HCT116 (cell line): ENCODE measurements at places on chromosomes 6 and 20. TPM values are rescaled to one million over a fixed set of nuclear protein-coding genes. Genes with fewer than 3 reads are reported as not detected.

DNA sequence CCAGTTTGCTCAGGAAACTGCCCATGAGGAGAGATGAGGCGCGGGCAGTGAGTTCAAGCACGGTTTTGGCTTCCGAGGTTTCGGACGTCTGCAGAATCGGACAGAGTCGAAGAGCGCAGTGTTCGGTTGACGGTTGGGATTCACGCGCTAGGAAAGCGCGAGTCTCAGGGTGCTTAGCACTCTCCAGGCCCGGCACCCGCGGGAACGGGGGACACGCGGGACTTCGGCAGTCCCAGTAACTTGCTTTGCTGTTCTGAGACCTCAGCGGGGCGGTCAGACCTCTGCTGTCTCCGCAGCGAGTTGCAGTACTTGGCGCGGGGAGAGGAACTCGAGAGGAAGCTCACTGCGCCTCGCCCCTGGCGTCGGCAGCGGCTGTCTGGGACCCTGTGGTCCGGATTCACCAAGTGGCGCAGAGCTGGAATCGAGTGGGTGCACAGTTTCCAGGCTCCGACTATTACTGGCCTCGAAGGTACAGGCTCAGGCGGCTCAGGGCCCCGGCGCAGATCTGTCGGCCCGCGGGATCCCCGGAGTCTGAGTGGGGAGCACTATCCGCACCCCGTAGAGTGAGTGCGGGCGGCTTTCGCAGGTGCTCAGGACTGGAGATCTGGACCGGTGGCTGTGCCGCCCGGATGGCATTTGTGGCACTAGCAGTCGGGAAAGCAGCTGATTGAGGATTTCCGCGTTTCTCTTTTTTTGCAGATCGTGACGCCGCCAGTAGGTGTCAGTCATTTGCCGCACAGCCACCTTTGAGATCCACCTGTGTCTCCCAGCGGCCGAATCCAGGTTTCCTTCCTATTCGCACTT lies at the start of gene POM121L2:
Gene POM121L2 (minus strand): TSS at position 128 of the 804 bp plus-strand sequence. CDS start 103 bp downstream, at position 25.
- H3K4me1 ChIP-seq: no peaks in the 10 kb centered on the region
- no peak within 1 kb of the TSS for H3K27ac ChIP-seq
- H3K27me3 ChIP-seq: no peaks in the 10 kb centered on the region
- no peaks in the 10 kb centered on the region for H3K36me3 ChIP-seq
- DNase-seq: no peak

DNA sequence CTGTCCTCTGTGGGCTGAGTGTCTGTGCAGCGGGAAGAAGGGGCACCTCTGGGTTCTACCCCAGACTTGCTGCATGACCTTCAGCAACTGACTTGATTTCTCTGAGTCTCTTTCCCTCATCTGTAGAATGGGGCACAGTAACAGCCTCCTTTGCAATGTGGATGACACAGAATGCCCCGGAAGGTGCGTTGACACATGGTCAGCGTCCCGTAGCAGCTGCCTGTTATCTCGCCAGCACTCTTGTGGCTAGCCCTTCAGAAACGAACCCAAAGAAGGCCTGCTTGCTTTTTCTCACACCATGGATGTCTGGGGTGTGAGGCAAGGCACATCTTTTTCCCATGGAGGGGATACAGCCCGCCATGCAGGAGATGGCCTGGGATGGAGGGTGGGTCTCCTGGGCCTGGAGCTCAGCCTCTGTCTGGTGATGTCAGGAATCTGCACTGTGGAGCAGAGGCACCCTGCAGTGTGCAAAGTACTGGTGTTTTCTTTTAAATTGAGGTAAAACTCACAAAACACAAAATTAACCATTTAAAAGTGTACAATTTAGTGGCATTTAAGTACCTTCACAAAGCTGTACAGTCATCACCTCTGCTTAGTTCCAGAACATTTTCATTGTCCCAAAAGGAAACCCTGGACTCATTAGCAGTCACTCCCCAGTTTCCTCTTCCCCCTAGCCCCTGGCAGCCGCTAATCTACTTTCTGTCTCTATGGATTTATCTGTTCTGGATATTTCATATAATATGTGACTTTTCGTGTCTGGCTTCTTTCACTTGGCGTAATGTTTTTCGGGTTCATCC lies 59.8 kb upstream of the FAM83D start:
- no peaks in the 10 kb centered on the region for H3K27me3 ChIP-seq
- H3K36me3 ChIP-seq: no peaks in the 10 kb centered on the region
- no peak for DNase-seq
- H3K27ac ChIP-seq: no peak overlapping the region

DNA sequence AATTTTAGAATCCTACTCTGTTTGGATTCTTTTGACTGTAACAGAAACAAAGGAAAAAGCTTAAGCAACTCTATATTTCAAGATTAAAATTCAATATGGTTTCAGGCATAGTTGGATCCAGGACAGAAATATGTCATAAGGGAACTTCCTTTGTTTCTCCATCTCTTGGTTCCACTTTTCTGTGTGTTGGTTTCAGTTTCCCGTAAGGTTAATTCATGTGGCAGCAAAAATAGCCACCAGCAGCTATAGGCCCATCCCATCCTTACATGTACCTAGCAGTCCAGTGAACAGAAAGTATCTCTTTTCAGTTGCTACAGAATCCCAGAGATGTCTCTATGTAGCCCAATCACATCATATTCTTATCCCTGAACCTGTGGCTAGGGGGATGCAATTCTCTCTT lies 8.8 kb upstream of the FAM8A1 start:
- DNase-seq: no peak
- H3K27me3 ChIP-seq: no peaks in the 10 kb centered on the region
- H3K4me1 ChIP-seq: peaks cover 14% of the 10 kb centered on the region
- H3K4me3 ChIP-seq: no peak overlapping the region

DNA sequence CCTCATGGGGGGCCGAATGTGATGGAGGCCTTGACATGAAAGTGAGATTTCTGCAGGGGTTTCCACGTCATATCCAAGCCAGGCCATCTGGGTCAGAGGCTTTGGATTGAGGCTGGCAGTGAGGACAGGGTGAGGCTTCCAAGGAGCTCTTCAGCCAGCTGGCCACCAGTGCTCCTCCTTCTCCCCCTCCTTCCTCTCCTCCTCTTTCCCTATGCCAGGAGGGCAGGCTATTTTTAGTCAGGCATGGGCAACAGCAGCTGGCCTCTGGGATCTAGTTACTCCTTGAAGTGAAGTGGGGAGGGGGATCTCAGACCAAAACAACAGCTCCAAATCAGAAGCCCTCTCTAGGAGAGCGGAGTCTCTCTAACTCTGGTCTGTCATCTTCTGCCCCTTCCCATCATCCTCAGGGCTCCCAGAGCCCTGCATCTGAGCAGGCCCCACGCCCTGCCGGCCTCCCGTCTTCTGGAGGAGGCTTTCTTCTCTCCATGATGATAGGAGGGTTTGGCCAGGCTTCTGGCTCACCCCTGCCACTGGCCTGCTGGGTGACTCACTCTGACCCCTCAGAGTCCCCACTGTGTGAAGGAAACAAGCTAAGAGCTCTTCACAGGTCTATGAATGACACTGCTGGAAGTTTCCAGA lies 612 bp downstream of the TNNC2 start:
- 0 out of 2 replicates have a peak overlapping the region, but pooled peaks have one; percentile 14 for H3K27ac ChIP-seq
- DNase-seq: no peak
- peaks cover 22% of the 10 kb centered on the region for H3K4me1 ChIP-seq
- H3K36me3 ChIP-seq: no peaks in the 10 kb centered on the region

Gene HCRTR2
- not detected for total RNA-seq

Gene GDAP1L1
- total RNA-seq: not detected

Gene CGA
- total RNA-seq: not detected
